ENCODE measurements at places on chromosomes 5 and 9.

GRCh38 chr9:77725046-77725694 lies 77.0 kb upstream of the GNA14 start:
- no peak for DNase-seq

DNA sequence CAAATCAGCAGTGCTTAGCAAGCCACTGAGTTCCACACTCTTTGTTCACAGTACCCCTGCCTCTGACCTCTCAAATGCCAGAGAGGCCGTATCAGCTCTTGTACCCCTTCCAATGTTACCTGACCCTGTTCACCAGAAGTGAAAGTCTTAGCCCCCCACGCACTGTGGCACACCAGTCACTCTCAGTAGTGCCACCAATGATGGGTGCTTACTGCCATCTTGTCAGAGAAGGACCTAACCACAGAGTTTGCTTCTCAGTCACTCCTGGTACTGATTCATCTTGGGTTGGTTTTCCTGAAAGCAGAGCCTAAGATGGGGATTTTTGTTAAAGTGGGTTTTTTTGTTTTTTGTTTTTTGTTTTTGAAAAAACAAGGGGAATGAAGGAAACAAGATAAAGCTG lies 28.8 kb upstream of the PANK3 start:
- no peak for DNase-seq

GRCh38 chr5:35373249-35373648 lies 143.0 kb upstream of the PRLR start:
- DNase-seq, result no peak

DNA sequence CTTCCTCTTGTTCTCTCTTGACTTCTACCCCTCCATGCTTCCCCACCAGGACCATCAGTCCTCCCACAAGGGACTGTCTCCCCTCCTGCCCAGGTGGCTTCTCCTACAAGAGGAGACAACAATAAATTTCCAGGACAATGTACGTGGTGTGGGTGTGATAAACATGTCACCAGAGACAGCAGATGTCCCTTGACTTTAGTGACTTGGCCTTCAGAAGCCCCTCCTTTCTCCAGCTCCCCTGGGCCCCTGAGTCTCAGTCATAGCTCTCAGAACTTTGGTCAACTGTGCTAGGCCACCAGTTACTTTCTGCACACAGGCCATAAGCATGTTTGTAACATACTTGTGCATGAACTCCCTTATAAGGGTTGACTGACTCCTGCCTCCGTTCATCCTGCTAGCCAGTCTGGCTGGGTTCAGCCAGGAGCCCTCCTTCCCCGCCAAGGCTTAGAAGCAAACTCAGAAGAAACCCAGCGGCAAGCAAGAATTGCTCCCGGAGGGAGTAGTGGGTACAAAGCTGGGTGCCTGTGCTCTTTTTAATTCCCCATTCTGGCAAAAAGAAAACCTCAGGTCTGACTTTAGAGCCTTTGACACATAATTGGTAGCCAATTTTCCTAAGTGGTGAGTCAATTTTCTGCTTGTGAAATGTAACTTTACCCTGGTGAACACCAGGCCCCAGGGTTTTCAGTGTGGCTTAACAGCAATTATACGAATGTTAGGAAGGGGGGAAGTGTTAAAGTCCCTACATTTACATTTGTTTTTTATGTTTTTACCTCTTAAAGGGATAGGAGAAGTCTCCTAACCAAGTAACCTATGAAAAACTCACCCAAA lies 49.2 kb downstream of the EBF1 start:
- DNase-seq, result peak; percentile 26

- DNase-seq, result no peak
Measured at GRCh38 chr5:25641124-25641523, 996.3 kb upstream of the CDH10 start.

GRCh38 chr5:177036443-177036842 lies 13.9 kb downstream of the ZNF346 start:
- DNase-seq, result no peak

- DNase-seq, result no peak
Measured at GRCh38 chr5:72837524-72838096, 21.1 kb downstream of the TNPO1 start.

DNA sequence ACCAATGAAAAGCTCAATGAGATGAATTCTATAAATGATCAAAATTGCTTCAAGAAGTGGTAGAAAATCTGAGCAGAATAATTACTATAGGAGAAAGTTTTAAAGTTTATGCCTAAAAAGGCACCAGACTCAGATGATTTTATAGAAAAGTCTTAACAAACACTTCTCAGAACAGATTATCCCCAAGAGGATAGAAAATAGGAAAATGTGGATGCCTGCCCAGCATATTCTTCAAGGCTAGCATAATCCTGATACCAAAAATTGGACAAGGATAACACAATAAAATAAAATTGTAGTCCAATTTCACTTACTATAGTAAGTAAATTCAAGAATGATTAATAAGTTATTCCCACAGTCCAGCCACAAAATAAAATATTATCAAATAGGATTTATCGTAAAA lies 397.0 kb downstream of the NR2F1-AS1 start:
- DNase-seq, result no peak

DNA sequence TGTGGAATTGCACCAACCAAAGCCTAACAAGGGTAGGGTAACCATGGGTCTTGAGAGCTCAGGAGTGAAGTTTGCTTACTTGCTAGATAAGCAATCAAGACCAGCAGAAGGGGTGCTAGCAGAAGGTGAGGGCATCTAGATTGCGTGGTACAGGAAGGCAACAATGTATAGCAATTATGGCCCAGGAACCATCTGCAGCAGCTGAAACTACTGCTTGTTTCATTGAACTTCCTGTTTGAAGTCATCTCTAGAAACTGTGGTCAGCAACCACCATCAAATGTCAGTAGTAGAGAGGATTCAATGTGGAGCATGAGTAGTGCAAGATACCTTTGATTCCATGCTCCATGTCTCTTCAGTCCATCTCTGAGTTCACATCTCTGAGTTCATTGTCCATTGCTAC lies 462.1 kb upstream of the GRAMD2B start:
- DNase-seq, result no peak

- peak; percentile 90 for DNase-seq
Measured at GRCh38 chr5:16568875-16569580, 47.8 kb downstream of the RETREG1 start.

DNA sequence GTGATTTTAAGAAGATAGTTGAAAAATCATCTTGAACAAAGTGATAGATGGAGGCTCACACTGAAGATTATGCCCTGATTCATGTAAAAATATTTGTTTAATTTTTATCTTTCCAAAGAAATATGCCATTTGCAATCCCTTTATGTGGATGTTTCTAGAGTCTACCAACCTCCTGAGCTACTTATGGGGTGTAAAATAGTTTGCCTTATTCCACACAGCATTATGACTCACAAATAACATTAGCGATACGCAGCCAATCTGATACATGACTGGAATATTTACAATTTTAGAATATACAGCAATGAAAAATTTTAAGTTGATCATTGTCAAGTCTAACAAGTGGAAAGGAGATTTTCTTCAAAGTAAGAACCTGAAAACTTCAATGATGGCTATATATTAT lies 327.5 kb downstream of the EDIL3 start:
- no peak for DNase-seq

GRCh38 chr5:138945421-138946240 lies 70.5 kb upstream of the LRRTM2 start:
- no peak for DNase-seq

- DNase-seq, result no peak
Measured at GRCh38 chr5:140223567-140223966, 48.6 kb downstream of the CYSTM1 start.

DNA sequence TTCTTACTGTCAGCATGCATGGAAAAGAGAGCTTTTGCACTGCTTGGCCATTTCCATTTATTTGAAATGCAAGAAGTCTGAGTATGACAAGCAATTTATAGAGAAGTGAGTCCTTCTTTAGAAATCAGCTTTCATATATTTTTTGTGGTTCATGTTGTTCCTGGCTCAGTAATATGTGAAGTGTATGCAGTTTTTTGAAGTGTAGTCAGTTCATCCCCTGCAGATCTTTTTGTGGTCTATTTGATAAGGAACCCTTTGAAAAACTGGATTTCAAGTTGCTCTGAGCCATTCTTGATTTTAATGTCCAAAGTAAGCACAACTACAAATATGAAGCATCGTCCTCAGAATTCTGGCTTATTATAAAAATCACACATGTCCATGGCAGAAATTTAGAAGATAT lies 294.1 kb upstream of the SMC2 start:
- no peak for DNase-seq

- DNase-seq, result no peak
Measured at GRCh38 chr5:171115519-171115918, 193.5 kb upstream of the TLX3 start.

- DNase-seq, result no peak
Measured at GRCh38 chr5:369151-369868, 47.8 kb downstream of the AHRR start.

Measured in NCI-H2081 treated with DMSO at 0.1 percent for 48 hours (cell line).